ENCODE measurements at places on chromosomes 7 and 10. TPM values are rescaled to one million over a fixed set of nuclear protein-coding genes. Genes with fewer than 3 reads are reported as not detected.

ANKRD7 gene
- 0.41 TPM for total RNA-seq

DNA sequence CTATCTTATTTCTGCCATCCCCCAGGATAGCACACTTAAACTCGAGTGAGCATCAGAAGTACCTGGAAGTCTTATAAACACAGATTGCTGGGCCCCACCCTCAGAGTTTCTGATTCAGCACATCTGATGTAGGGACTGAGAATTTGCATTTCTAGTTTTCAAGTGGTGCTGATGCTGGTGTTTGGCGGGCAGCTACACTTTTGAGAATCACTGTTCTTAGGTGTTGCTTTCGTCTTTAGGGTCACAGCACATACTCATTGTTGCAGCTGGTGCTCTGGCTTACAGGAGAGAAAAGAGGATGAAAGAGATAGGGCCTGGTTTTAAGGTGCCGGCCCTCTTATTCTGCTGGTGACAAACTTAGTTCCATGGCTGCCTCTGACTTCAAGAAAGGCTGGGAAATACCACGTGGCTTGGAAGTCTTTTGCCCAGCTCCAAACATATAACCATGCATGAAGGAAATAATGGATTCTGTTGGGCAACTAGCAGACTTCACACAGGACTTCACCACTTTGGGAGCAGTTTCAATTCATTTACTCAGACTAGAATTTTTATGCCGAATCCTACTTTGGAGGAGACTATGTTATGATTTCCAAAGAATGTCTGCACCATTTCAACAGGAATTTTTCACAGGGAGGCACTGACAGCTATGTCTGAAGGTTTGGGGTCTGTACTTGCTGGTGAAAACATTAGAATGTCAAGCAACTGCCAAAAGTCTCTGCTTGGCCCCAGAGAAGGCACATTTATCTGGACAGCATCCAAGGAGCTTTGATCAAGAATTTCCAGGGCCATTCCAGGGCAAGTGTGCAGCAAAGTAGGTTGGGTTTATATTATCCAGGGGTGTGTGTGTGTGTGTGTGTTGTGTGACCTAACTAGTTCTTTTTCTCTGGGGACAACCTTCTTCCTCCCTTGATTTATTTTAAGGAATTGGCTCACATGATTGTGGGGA lies 6.9 kb upstream of the MINDY4 start:
- H3K36me3 ChIP-seq = no peaks in the 10 kb centered on the region
- no peaks in the 10 kb centered on the region for H3K4me1 ChIP-seq
- H3K27me3 ChIP-seq = peaks cover 6% of the 10 kb centered on the region
- no peak overlapping the region for H3K27ac ChIP-seq

DNA sequence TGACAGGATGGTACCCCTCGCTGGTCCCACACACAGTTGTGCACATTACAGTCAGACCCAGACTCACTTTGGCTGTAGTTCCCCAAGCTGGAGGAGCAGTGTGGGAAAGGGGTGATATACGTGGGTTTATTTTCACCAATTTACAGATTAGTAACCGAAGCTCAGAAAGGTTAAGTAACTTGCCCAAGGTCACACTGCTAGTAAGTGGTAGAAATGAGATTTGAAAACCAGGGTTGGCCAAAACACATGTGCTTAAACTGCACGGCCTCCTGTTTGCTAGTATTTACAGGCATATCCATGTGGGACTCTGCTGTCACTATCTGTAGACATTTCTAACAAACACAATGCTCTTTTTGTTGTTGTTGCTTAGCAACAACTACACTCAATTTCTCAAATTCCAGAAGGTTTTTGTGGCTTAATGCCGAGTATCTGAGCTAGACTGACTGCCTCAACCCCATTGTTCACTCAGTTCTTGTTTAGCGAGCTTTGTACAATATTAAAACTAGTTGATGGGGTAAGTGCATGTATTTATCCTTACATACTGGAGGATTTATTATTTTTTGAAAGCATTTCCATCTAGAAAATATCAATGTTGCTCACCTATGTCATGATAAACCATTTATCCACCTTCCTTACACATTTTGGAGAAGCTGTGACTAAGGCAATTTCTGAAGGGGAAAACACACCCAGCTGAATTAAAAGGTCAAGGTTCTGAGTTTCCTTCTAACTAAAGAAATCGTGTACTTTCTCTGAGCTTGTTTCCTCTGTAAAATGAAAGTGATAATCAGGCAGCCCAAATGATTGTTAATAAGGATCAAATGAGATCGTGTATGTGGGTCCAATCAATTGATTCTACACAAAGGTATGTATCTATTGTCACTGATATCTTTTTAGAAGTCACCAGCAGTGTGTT lies 5.3 kb upstream of the TMEM139 start:
- no peak overlapping the region for H3K4me3 ChIP-seq
- DNase-seq = peak; percentile 73
- H3K27ac ChIP-seq = peak overlapping the region; percentile 8

GRCh38 chr10:14884082-14884481 lies 5.4 kb downstream of the SUV39H2 start:
- H3K4me3 ChIP-seq = no peak overlapping the region
- H3K27ac ChIP-seq = no peak overlapping the region
- DNase-seq = no peak
- H3K4me1 ChIP-seq = peaks cover 9% of the 10 kb centered on the region
- no peaks in the 10 kb centered on the region for H3K27me3 ChIP-seq

Data from astrocyte (in vitro differentiated cells and primary cell).